ENCODE measurements at places on chromosomes 16 and 17.

DNA sequence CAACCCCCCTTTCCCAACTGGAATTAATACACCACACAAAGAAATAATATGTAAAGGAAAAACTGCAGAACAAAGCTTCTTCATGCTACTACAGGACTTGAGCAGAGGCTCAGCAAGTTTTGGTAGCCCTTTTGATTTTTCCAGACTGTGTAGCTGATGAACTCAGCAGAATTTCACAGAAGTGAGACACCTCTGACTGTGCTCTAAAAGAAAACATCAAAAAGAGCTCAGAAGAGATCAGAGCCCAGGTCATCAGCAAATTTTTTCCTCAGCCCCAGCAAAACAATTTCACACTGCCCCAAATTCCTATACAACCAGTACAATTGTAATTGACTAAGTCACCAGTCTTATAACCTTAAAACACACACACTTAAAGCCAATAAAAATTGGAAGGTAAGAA lies 38.0 kb downstream of the TTC19 start:
- H3K27me3 ChIP-seq: no peaks in the 10 kb centered on the region
- H3K4me3 ChIP-seq: no peak overlapping the region
- H3K36me3 ChIP-seq: peaks cover 99% of the 10 kb centered on the region
- H3K27ac ChIP-seq: no peak overlapping the region
- DNase-seq: no peak

DNA sequence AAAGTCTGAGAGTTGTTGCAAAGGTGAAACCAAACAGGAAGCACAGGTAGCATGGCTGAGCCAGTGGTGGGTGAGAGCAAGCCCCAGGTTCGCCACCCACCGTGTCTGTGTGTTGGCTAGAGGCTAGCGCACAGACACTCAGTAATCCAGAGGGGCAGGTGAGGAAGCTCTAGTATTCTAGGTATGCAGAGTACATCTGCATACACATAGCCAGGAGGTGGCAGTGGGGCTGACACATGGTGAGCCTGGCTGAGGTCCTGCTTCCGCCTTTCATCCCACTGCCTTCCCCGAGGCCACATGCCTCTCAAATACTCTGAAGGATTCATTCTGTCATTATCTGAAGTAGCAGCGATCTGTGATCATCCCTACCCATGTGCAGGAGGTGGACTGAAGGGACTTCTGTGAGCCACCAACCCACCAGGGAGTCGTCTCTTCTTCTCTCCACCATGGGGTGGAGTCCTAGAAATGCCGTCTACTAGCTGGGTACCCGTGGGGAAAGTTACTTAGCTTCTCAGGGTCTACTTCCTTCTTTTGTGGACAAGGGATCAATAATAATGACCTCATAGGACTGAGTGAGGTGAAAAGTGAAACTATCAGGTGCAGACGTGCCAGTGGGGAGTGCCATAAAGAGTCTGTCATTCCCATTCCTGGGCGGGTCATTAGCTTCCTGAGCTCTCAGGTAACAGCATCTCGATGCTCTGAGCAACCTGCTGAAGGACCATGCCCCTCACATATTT lies 36.0 kb upstream of the ICAM2 start:
- DNase-seq: no peak
- no peaks in the 10 kb centered on the region for H3K27me3 ChIP-seq
- H3K36me3 ChIP-seq: peaks cover 91% of the 10 kb centered on the region
- no peaks in the 10 kb centered on the region for H3K4me1 ChIP-seq
- no peak overlapping the region for H3K4me3 ChIP-seq
- no peak overlapping the region for H3K27ac ChIP-seq

DNA sequence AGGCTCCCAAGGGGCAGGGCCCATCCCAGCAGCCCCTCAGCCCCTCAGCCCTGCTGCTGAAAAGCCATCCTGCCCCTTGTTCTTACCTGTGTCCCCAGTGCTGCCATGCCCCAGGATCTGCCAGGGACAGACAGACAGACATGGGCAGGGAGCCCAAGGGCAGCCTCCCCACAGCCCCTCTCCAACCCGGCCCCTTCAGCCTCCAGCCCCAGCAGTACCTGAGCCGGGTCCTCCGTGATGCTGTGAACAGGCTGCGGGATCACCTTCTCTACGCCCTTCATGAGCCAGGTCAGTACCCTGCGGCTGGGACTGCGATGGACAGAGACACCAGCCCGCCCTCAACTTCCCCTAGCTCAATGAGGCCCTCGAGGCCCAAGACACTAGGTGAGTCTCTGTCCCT lies 8.2 kb downstream of the CNGB1 start:
- no peaks in the 10 kb centered on the region for H3K36me3 ChIP-seq
- DNase-seq: no peak
- H3K27ac ChIP-seq: no peak overlapping the region

- no peak for DNase-seq
- no peaks in the 10 kb centered on the region for H3K27me3 ChIP-seq
- H3K27ac ChIP-seq: peak overlapping the region; percentile 40
- no peaks in the 10 kb centered on the region for H3K36me3 ChIP-seq
- H3K4me1 ChIP-seq: peaks cover 6% of the 10 kb centered on the region
These were observed 105.1 kb upstream of the SDK2 start for GRCh38 chr17:73749337-73749823.

- H3K4me1 ChIP-seq: peaks cover 18% of the 10 kb centered on the region
- peak overlapping the region; percentile 35 for H3K4me3 ChIP-seq
- no peaks in the 10 kb centered on the region for H3K27me3 ChIP-seq
- H3K36me3 ChIP-seq: no peaks in the 10 kb centered on the region
- H3K27ac ChIP-seq: no peak overlapping the region
- DNase-seq: no peak
These were observed 32.1 kb upstream of the CDC42EP4 start for GRCh38 chr17:73343739-73344454.

GRCh38 chr17:66602659-66603384 lies 232.1 kb upstream of the CACNG5 start:
- H3K4me1 ChIP-seq: no peaks in the 10 kb centered on the region
- H3K27me3 ChIP-seq: no peaks in the 10 kb centered on the region
- DNase-seq: peak; percentile 41
- no peak overlapping the region for H3K27ac ChIP-seq

GRCh38 chr17:41442739-41443138 lies 2.0 kb upstream of the KRT38 start:
- H3K36me3 ChIP-seq: no peaks in the 10 kb centered on the region
- H3K4me3 ChIP-seq: no peak overlapping the region
- H3K27me3 ChIP-seq: no peaks in the 10 kb centered on the region

DNA sequence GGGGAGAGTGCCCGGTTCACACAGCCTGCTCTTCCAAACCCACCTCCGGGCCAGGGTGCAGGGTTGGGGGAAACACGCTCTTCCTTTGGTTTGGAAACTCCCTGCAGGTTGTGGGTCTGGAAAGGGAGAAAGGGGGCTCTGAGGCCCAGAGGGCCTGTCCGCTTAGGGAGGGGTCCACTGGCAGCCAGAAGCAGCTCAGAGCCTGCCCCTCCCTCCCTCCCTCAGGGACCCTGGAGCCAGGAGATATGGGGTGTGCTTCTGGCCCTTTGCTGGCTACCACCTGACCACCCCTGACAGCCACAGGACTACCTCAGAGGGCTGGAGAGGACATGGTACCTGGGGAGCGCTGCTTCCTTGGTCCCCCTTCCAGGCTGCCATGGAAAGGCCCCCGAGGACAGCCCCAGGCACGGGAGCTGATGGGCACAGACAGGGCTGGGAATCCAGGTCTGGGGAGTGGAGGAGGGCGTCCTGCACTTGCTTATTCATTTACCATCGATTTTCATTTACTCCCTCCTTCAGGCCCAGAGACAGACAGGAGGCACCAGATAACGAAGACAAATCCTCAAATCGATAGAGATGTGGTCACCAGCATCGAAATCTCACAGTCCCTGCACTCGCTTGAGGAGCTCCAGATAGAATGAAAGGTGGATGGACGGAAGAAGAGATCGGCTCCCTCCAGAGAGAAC lies 48.4 kb upstream of the DOC2B start:
- H3K4me3 ChIP-seq: no peak overlapping the region
- no peak for DNase-seq
- H3K27me3 ChIP-seq: no peaks in the 10 kb centered on the region
- H3K4me1 ChIP-seq: peaks cover 7% of the 10 kb centered on the region
- H3K36me3 ChIP-seq: no peaks in the 10 kb centered on the region

DNA sequence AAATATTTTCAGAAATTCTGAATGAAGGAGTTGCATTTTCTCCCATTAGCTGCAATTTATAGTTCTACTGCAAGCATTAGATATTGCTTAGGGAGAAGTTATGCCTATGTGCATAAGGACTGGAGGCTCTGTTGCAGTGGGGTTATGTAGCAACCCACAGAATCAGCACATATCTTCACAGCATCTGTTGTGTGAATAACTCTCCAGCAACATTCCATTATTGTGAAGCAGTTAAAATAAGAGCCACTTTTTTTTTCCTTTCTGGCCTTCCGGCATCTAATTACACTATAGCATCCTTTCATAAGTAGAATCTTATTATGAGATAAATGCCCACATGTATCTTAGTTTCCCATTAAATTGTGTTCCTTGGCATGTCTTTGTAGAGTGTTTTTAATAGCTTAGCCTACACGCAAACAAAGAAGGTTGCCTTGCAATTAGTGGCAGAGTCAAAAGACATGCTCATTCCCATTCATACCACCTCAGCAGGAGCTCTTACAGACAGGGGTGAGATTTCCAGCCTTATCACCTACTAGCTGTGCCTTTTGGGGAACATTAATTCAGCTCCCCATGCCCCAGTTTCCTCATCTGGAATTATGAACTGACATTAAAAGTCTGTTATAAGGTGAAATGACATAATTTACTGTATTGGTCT lies 596.0 kb upstream of the GOT2 start:
- H3K36me3 ChIP-seq: no peaks in the 10 kb centered on the region
- no peak overlapping the region for H3K27ac ChIP-seq
- no peak for DNase-seq
- no peak overlapping the region for H3K4me3 ChIP-seq
- H3K27me3 ChIP-seq: no peaks in the 10 kb centered on the region

GRCh38 chr17:41620583-41621434 lies 3.6 kb downstream of the KRT17 start:
- H3K4me3 ChIP-seq: no peak overlapping the region
- no peak overlapping the region for H3K27ac ChIP-seq
- H3K4me1 ChIP-seq: peaks cover 5% of the 10 kb centered on the region
- peaks cover 5% of the 10 kb centered on the region for H3K27me3 ChIP-seq
- no peaks in the 10 kb centered on the region for H3K36me3 ChIP-seq
- no peak for DNase-seq

- H3K27ac ChIP-seq: peak overlapping the region; percentile 22
- DNase-seq: peak; percentile 84
- no peak overlapping the region for H3K4me3 ChIP-seq
- no peaks in the 10 kb centered on the region for H3K4me1 ChIP-seq
- H3K27me3 ChIP-seq: no peaks in the 10 kb centered on the region
- peaks cover 13% of the 10 kb centered on the region for H3K36me3 ChIP-seq
These were observed 128.0 kb upstream of the PLCG2 start for GRCh38 chr16:81650982-81651562.

GRCh38 chr16:28865722-28866453 lies 2.2 kb downstream of the SH2B1 start:
- DNase-seq: no peak
- no peaks in the 10 kb centered on the region for H3K27me3 ChIP-seq
- H3K27ac ChIP-seq: no peak overlapping the region
- peaks cover 41% of the 10 kb centered on the region for H3K36me3 ChIP-seq
- peaks cover 4% of the 10 kb centered on the region for H3K4me1 ChIP-seq

DNA sequence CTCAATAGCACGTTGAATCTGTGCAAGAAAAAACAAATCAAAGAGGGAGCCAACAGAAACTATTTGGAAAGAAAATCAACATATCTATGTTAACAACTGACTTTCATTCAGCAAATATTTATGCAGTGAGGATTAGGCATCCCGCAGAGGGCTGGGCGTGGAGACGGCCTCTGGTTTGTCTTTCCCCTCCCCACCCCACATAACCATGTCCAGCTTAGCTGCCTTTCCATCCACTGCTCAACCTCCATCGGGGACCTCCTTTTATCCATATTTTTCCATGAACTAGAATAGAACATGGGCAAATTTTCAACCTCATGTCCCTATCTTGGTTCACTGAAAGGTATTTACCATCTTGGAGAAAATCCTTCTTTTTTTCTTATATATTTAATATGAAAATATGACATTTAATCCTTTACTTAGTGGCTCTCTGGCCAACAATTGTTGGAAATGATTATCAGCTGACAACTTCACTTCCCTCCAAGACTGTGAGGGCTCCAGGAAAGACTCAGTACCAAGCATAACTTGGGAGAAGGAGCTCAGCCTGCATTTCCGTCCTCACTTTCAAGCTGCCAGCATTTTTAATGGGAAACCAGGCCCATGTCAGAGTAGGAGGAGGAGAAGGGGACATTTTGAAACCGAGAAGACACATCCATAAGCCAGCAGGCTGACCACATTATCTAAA lies 462.6 kb upstream of the MAF start:
- no peak overlapping the region for H3K27ac ChIP-seq
- no peaks in the 10 kb centered on the region for H3K27me3 ChIP-seq
- H3K36me3 ChIP-seq: no peaks in the 10 kb centered on the region
- no peak for DNase-seq

- peaks cover 3% of the 10 kb centered on the region for H3K4me1 ChIP-seq
- no peaks in the 10 kb centered on the region for H3K36me3 ChIP-seq
- no peaks in the 10 kb centered on the region for H3K27me3 ChIP-seq
- H3K4me3 ChIP-seq: no peak overlapping the region
- H3K27ac ChIP-seq: peak overlapping the region; percentile 92
These were observed 9.2 kb upstream of the TVP23A start for GRCh38 chr16:10827691-10828341.

DNA sequence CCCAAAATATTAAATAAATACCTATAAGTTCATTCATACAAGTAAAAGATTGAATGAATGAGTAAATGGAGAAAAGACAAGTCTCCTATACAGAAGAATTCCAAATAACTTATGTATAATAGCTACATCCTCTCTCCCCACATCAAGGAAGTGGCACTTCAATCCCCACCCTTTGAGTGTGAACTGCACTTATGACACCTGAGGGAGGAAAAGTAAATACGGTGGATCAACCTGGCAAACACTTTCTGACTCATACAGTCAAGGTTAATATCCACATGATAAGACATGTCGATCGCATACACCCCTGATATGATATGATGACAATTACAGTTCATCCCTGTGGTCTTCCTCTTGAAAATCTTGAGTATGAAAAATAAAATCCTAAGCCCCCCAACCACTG lies 18.0 kb downstream of the SLFN12L start:
- H3K4me3 ChIP-seq: no peak overlapping the region
- no peaks in the 10 kb centered on the region for H3K4me1 ChIP-seq
- peaks cover 6% of the 10 kb centered on the region for H3K27me3 ChIP-seq
- H3K27ac ChIP-seq: no peak overlapping the region
- no peaks in the 10 kb centered on the region for H3K36me3 ChIP-seq
- DNase-seq: no peak

GRCh38 chr16:4081521-4082021 lies 34.7 kb downstream of the ADCY9 start:
- DNase-seq: no peak
- no peak overlapping the region for H3K4me3 ChIP-seq
- no peaks in the 10 kb centered on the region for H3K27me3 ChIP-seq
- no peak overlapping the region for H3K27ac ChIP-seq
- H3K36me3 ChIP-seq: no peaks in the 10 kb centered on the region

GRCh38 chr17:248337-249235 lies 67.1 kb upstream of the DOC2B start:
- no peak overlapping the region for H3K27ac ChIP-seq
- H3K27me3 ChIP-seq: no peaks in the 10 kb centered on the region
- no peaks in the 10 kb centered on the region for H3K36me3 ChIP-seq
- H3K4me3 ChIP-seq: no peak overlapping the region
- H3K4me1 ChIP-seq: no peaks in the 10 kb centered on the region

GRCh38 chr17:42131981-42132432 lies 9.4 kb downstream of the HSPB9 start:
- no peaks in the 10 kb centered on the region for H3K27me3 ChIP-seq
- peaks cover 76% of the 10 kb centered on the region for H3K4me1 ChIP-seq
- H3K4me3 ChIP-seq: peak overlapping the region; percentile 17
- H3K27ac ChIP-seq: peak overlapping the region; percentile 65
- no peak for DNase-seq
- H3K36me3 ChIP-seq: peaks cover 15% of the 10 kb centered on the region
